ENCODE measurements at places on chromosomes 7 and 10.

DNA sequence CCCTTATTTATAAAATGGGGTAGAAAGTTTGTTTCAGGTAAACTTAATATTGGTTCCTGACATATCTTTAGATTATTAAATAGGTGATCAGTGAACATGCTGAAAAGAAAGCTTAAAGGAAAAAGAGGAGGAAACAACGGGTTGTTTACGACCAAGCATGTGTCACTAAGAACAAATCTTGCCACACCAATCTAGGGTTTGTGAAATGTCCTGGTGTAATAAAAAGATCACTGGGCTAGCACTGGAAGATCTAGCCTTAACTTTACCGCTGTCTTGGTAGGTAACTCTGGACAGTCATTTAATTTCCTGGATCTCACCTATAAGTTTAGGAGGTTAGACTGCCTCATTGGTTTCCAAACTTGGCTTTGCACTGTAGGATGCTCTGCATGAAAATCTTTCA is 19.0 kb downstream of the VPS26A start:
- DNase-seq, result no peak

- DNase-seq, result no peak
These were observed 15.8 kb upstream of the BNIP3 start for GRCh38 chr10:131997366-131998049.

GRCh38 chr10:17965649-17966235 is 14.0 kb downstream of the SLC39A12 start:
- no peak for DNase-seq

DNA sequence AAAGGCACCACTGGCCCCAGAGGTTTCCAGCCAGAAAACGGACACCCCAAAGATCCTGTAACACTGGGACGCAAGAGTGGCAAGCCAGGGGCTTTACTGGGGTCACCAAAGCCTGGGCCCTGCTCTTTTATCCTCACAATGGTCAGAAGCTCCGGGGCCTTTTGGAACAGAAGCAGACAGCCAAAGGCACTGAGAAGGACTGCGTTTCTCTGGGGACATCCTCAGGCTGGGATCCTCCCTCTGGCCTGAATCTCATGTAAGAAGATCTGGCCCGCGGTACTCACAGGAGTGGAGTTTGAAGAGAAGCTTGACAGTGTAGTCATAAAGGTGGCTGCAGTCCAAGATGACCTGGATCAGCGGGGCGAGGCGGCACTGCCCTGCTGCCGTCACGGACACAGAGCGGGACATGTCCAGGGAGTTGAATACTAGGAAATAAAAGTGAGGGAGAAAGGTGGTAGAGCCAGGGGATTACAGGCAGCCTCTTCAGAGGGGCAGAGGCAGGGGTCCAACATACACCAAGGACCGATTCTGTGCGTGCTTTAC is 81.4 kb downstream of the SPDYE5 start:
- DNase-seq, result no peak

- no peak for DNase-seq
These were observed 44.0 kb downstream of the DNMBP start for GRCh38 chr10:99965700-99966099.

- no peak for DNase-seq
These were observed 7.2 kb upstream of the CACNB2 start for GRCh38 chr10:18133046-18133445.

DNA sequence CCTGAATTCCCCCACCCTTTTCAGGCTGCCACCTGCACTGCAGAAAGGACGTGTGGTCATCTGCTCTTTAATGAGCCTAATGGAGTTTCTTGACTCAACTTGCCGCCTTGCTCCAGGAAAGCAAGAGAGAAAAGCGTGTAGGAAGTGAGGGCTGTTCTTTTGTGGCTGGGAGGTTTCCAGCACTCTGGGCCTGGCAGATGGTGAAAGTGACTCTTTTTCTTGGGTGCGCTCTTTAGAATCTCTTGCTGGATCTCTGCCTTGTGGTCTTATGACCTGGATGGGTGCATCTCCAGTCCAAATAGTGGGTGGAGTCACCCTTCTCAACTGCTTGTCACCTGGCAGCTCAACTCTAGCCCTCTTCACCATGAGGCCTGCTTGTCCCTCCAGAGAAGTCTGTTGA is 244.0 kb downstream of the SORCS1 start:
- DNase-seq, result no peak

GRCh38 chr7:10106609-10107008 is 867.1 kb upstream of the PHF14 start:
- DNase-seq, result no peak

DNA sequence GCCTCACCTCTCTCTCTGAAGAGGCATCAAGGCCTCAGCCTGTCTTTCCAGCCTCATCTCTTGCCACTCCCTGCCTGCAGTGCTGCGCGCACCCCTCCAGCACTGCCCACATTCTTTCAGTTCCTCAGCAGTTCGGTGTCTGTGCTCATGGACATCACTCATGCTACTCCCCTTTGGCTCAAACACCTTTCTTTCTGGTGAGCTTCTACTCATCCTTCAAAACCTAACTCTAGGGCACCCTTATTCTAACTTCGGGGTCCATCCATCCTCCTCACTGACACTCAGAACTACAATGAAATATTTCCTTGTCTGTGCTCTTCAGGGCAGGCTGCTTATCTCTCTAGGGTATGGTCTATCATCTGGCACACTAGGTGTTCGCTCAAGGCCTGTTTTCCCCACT is 169.9 kb upstream of the BMPER start:
- DNase-seq, result no peak

DNA sequence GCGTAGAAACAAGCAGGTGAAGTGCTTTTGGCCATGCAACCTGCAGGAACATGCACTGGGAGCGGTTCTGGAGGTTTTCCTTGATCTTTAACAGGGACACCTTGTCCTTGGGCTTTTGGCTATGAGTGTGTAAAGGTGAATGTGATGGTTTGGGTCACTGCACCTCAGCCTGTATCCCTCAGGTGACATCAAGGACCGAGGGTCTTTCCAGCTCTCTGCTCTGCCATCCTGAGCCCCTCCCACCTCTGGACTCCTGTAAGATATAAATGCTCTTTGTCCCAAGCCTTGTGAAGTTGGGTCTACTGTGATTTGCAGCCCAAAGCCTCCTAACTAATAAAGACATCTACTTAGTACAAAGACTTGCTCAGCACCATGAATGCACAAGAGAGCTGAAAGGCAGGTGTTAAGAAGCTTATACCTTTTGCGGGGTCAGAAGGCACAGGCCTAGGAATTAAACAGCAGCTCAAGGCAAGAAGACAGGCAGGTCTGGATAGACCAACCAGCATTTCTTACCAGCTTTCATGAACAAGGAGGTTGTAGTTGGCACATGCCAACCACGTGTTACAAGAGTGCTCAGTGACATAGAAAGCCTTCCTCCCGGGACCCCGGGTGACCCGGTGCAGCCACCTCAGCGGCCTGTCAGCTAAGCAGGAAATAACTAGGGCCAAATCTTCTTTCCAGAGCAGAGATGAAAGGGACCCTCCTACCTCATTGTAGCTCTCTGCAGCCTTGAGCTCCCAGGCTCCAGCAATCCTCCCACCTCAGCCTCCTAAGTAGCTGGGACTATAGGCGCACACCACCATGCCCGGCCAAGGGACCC is 89.9 kb downstream of the CARD11 start:
- DNase-seq, result no peak

GRCh38 chr10:28139138-28139537 is 140.3 kb upstream of the ODAD2 start:
- DNase-seq, result no peak

- no peak for DNase-seq
These were observed 3.1 kb downstream of the INA start for GRCh38 chr10:103280031-103280430.

DNA sequence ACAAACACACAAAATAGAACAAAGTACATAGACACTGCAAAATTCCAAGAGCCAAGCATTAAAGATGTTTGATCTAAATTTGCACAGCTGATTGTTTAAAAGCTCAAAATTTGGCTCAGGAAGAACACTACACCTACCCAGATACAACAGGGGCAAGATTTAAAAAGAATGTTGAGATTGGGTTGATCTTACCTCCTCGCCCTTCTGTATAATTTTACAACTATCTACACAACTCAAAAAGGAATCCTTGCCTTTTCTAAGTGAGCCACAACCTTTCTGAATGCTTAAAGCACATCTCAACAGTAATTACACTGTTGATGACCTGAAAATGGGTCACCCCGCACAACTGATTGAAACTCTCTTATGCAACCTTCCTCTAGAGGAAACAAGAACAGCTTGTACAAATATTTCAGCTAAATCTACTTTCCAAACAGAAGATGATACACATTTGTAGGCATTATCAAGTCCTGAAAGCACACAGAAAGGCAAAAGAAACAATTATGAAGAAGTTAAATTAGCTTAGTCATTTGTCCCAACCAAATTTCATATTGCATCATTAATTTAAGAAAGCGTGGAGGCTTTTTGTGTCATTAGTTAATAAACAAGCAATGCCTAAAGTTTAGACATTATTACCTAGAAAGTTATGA is 75.5 kb downstream of the UBE2H start:
- DNase-seq, result no peak

DNA sequence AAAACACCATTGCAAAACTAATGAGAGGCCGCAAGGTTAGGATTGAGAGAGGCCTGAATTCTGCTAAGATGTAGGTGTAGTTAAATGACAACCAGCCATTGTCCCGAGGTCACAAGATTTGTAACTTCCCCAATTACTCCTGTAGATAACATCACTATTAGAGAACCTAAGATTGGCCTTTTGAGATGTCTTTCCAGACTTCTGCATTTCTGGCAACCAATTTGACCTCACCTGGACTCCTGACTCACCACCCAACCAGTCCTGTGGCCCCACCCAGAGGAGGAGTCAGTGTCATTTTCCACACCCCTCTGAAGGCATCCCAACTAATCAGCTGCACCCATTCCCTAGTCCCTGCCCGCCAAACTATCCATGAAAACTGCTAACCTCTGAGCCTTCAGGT is 115.7 kb downstream of the PRKAG2 start:
- DNase-seq, result no peak

GRCh38 chr7:55775051-55775420 is 87.5 kb downstream of the SEPTIN14 start:
- DNase-seq, result no peak

DNA sequence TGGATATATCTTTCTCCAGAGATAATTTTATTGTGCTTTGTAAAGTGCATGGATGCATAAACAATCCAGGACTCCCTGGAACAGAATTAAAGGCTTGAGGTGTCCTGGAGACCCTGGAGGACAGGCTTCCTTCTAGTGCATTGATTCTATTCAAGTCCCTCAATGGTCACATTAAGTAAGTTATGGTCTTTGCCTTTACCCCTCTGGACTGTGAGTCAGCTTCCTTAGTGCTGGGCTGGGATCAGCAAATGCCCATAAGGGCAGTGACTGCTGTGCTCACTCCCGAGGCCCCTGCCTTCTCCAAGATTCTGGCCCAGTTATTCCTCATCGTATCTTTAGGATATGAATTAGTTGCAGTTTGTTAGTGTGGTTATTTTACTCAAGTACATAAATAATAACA is 178.7 kb upstream of the PRSS58 start:
- no peak for DNase-seq

GRCh38 chr10:34184397-34184796 is 630.7 kb downstream of the PARD3 start:
- DNase-seq, result no peak

GRCh38 chr7:15113752-15114151 is 211.2 kb upstream of the DGKB start:
- DNase-seq, result no peak

GRCh38 chr7:28799619-28800018 is 158.5 kb downstream of the TRIL start:
- DNase-seq, result no peak

- DNase-seq, result no peak
These were observed 296.7 kb upstream of the KLF6 start for GRCh38 chr10:4081685-4082111.

DNA sequence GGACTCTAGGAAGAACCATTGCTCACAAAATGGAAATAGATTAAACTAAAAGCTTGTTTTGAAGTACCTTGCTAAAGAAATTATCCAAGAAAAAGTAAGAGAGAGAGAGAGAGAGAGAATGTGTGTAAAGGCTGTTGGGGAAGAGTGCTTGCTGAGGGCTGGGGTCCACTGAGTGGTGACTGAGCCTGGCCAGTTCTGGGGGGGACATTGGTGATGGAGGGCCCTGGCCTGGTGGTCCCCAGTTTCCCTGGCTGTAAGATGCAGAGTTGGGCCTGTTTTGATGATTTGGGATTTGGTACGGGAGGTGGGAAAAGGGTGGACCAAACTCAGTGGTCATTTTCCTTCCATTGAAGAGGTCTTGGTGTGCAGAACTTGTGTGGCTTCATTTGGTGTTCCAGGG is 880 bp downstream of the RAMP3 start:
- DNase-seq, result no peak

GRCh38 chr10:103640436-103641181 is 147.1 kb downstream of the NEURL1 start:
- DNase-seq, result no peak

- no peak for DNase-seq
These were observed 9.3 kb downstream of the TMEM120A start for GRCh38 chr7:75985009-75985517.

DNA sequence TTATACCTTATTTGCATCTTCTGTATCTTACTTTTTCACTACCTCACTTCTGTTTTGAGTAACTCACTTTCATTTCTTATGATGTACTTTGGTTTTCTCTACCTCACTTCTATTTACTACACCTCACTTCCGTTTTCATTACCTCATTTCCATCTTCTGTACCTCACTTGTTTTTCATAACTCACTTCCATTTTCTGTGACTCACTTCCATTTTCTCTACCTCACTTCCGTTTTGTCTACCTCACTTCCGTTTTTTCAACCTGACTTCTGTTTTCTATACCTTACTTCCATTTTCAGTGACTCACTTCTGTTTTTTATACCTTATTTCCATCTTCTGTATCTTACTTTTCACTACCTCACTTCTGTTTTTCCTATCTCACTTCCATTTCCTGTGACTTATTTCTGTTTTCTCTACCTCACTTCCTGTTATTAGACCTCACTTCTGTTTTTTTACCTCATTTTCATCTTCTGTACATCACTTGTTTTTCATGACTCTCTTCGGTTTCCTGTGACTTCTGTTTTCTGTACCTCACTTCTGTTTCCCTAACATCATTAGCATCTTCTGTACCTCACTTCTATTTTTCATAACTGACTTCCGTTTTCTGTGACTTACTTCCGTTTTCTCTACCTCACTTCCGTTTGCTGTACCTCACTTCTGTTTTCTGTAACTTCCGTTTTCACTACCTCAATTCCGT is 493.1 kb upstream of the AKR1E2 start:
- no peak for DNase-seq

GRCh38 chr10:34280599-34281374 is 534.3 kb downstream of the PARD3 start:
- no peak for DNase-seq
